ENCODE measurements at places on chromosomes 13 and 19.

- peak; percentile 95 for DNase-seq
These were observed 12.9 kb upstream of the ZNF564 start for GRCh38 chr19:12564016-12564664.

DNA sequence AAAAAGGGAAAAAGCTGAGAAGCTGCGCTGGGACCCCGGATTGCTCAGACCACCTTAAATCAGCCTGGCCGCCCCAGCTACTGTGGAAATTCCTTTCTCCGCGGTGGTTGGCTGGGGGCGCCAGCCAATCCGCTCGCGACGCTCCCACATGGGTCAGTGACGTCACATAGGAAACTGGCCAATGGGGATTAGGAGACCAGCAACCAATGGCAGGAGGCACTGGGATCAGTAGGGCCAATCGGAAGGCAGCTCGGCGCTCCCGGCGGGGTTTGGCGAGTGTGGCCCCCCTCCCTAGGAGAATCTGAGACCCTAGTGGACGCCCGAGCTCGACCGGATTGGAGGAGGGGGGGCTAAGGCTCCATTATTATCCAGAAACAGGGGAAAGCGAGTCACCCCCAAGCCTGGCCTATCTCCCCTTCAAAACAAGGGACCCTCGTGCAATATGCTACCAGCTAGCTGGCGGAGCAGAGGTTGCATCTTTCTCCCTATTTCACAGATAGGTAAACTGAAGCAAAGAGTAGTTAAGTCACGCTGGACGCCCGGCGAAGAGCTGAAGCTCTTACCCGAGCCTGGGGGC is 6.5 kb upstream of the TLE2 start:
- peak; percentile 94 for DNase-seq

DNA sequence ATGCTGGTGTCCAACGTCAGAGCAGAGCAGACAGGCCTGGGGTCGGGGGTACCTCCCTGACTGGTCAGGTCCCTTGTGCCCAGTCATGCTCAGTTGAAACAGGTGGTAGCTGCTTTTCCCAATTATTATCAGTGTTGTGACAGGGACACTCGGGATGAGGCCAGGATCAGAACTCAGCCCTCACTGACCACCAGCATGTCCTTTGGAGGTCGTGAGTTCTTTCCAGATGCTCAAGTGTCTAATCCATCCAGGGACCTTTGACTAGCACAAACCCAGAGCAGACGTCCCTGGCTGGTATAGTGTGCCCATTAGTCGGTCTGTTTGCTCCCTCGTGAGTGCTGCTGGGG is 22.4 kb downstream of the MAU2 start:
- DNase-seq: no peak

DNA sequence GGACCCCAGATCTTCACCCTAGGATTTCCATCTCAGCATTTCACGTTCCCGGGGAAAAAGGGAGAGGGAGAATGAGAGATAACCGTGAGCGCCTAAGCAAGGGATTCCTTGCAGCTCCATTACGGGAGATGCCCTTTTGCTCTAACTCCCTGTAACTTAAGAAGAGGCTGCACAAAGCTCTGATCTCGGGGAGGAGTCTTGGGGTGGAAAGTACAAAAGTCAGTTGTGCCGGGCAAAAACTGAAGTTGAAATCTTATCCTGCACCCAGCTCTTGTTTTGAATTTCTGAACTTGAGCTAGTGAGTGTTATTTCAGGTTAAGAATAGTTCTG is 256.4 kb upstream of the SOX21 start:
- DNase-seq: no peak

DNA sequence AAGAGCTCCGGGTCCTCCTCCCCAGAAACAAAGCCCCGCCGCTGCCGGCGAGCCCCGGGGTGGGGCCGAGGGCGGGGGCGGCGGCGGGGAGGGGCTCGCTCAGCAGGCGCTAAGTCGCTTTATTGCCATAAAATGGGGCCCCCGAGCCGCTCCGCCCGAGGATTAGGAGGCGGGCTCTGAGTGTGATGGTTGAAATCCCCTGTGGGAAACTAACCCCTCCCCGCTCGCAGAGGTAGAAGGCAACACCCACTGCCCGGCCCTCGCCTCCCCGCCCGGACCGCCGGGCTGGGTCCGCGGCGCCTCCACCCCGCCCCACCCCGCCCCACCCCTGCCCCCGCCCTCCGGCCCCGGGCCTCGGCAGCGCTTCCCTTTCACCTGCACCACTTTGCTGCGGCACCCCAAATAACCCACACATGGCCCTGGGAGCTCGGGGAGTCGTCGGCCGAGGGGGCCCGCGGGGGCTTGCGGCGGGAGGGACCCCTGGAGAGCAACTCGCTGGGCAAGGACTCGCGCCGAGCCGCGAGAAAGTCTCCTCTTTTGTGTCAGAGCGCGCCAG is at the start of gene KLF12:
TSS of gene KLF12 (minus strand) at position 184 of the 556 bp plus-strand sequence.
- peak; percentile 91 for DNase-seq

GRCh38 chr19:27775395-27775794 is 1437.6 kb downstream of the UQCRFS1 start:
- no peak for DNase-seq

- no peak for DNase-seq
These were observed 22.2 kb downstream of the PCID2 start for GRCh38 chr13:113186061-113186900.

All from stimulated activated CD4-positive, alpha-beta T cell treated with anti-CD3 and anti-CD28 coated beads, Interleukin-1b, Interleukin-23, amount 100 ng/mL, for 24 hours (primary cell).